ENCODE measurements at places on chromosomes 11 and 22.

DNA sequence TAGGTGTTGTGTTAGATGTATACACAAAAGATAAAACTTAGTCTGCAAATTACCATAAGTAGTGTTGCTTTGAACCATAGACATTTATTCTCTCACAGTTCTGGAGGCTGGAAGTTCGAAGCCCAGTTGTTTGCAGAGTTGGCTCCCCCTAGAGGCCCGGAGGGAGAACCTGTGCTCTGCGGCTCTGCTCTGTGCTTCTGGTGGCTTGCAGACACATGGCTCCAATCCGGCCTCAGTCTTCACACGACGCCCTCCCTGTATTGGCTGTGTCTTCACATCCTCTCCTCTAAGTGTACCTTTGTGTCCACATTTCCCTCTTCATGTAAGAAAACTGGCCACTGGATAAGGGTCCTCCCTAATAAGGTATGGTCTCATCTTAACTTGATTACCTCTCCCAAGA, 128.4 kb downstream of the OPCML start:
- no peak for DNase-seq

GRCh38 chr11:110921742-110922521, 209.7 kb upstream of the ARHGAP20 start:
- peak; percentile 51 for DNase-seq

- no peak for DNase-seq
Observed at GRCh38 chr22:24593836-24594568, 1.1 kb upstream of the LRRC75B start.

DNA sequence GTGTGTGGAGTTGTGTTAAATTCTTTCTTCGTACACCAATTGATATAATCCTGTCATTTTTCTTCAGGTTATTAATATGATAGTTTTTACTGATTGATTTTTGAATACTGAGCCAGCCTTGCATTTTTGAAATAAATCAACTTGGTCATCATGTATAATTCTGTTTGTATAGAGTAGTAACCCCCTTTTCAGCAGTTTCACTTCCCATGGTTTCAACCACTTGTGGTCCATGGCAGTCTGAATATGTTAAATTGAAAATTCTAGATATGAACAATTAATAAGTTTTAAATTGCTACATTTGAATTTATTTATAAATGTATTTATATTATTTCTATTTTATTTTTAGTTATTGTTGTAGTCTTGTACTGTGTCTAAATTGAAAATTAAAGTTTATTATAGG, 32.6 kb downstream of the MS4A6A start:
- no peak for DNase-seq

- DNase-seq: no peak
Observed at GRCh38 chr11:43021466-43021865, 290.3 kb upstream of the API5 start.

GRCh38 chr11:79243422-79244210, 197.2 kb downstream of the TENM4 start:
- DNase-seq: no peak

GRCh38 chr11:61667684-61668305, 12.4 kb upstream of the DAGLA start:
- DNase-seq: no peak

GRCh38 chr11:16049611-16050010, 306.7 kb downstream of the SOX6 start:
- DNase-seq: no peak

DNA sequence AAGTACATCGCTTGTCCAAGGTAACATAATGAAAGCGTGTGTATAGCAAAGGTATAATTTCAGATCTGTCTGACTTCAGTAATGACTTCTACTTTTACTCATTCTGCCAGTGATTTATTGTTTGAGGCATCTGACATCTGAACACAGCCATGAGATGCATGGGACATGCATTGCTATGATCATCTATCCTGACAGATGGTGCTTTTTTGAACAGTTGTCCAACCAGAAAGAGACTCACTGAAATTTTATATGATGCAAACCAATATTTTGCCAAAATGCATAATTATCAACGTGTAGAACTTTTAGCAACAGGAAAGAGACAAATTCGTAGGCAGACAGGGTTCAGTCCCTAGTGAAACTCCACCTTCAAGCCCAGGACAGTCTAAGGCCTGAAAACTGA, 19.6 kb downstream of the OR5M3 start:
- no peak for DNase-seq

GRCh38 chr22:36811094-36811800, 5.6 kb downstream of the PVALB start:
- no peak for DNase-seq

DNA sequence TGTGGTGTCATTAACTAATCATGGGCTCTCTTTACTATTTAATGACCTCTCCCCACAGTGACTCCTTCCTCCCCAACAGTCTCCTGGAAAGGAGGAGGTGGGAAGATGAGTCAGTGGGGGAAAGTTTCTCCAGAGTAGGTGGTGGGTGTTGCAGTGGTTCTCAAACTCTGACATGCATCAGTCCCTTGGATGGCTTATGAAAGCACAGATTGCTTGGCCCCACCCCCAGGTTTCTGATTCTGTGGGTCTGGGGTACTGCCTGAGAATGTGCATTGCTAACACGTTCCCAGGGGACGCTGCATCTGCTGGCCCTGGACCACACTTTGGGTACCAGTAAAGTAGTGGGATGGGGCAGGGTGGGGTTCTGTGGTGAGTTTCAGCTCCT, 9.8 kb downstream of the CD82 start:
- DNase-seq: no peak

GRCh38 chr11:33387996-33388395, 130.8 kb downstream of the HIPK3 start:
- no peak for DNase-seq

- DNase-seq: no peak
Observed at GRCh38 chr22:50139843-50140415, 30.6 kb upstream of the PANX2 start.

DNA sequence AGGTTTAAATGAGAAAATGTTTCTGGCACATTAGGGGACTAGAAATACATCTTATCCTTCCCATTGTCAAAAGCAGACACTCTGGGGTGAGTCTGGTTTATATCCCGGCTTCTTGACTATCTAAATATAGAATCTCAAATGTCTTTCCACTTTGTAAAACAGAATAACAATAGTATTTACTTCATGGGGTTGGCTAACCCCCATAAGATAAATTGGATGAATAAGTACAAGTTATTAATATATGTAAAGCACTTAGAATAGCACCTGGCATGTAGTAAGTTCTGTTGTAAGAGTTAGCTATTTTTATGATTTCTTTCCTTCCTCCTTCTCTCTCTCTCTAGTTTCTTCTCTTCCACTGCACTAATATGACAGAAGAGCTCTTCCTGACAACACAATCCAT, 499.1 kb downstream of the INSC start:
- no peak for DNase-seq

DNA sequence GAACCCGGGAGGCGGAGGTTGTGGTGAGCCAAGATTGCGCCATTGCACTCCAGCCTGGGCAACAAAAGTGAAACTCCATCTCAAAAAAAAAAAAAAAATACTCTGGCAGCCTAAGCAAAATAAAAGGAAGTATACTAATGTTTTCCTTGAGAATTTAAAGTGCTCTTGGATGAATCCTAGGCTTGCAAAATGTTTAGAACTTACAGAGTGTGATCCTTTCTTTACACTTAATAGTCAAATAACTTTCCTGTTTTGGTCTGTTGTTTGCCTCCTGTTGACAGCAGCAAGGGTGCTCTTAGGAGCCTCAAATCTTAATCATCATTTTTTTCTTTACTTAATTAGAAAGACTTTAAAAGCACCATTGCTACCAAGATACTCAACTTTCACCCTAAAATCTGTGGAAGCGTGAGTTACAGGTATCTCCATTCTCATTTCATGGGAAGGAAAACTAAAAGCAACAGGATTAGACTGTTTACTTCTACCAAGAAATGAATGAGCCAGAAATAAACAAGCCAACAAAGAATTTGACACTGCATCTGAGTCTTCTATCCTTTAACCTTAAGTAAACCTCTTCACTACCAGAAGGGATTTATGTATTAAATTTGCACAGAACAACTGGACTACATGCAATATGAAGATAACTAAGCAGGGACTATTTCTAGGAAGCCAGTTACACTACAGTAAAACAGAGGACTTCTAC, 38.7 kb upstream of the CRTAM start:
- DNase-seq: no peak

DNA sequence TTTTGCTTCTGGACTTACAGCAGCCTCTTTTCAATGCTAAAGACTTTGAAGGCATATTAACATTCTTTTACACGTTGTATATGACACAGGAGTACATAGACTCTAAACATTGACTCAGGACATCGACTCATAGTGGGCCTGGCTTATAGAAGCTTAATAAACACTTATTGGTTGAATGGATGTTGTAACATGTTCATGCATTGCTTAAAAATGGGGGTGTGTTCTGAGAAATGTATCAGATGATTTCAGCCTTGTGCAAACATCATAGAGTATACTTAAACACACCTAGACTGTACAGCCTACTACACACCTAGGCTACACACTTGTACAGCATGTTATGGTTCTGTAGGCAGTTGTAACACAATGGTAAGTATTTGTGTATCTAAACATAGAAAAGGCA, 17.9 kb downstream of the TTC17 start:
- DNase-seq: peak; percentile 43

DNA sequence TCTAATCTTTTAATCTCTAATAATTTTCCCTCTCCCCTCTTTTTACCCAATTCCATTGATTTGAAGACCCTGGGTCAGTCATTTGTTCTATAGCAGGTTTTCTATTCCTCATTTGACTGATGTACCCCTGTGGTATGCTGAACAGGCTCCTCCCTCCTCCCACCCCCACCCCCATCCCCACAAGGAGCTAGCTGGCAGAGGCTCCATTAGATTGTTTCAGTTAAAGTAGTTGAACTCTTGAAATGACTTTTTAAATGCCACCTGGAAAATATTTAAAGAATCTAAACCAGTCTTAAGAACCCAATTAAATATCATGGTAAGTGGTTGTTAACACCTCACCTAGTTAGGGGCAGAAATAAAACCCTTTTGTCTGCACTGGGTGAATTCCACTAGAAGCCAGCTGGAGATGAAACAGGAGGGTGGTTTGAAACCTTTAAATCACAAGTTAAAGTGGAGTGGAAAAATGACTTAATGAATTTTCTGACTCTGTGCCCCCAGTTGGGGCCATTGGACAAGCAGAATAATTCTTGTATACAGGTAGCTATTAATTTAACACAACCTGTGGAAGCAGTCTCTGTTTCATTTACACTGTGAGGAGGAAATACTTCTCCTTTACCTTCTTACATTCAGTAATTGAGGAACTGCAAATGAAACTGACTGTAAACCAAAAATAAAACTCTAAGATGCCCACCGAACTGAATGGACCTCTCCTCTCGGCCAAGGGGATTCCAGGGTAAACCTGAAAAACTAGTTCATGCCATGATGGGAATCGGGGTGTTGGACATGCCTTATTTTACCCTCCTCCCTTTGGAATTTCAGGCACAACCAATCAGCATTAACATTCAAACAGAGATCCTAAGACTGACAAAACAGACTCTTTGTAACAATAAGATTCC, 30.7 kb downstream of the PRR5L start:
- DNase-seq: no peak

DNA sequence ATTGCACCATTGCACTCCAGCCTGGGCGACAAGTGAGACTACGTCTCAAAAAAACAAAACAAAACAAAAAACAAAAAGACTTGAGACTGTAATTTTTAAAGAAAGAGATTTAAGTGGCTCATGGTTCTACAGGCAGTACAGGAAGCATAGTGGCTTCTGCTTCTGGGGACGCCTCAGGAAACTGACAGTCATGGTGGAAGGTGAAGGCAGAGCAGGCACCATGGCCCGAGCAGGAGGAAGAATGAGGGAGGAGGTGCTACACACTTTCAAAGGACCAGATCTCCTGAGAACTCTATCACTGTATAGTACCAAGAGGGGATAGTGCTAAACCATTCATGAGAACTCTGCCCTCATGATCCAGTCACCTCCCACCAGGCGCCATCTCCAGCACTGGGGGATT, 52.0 kb downstream of the CBL start:
- no peak for DNase-seq

DNA sequence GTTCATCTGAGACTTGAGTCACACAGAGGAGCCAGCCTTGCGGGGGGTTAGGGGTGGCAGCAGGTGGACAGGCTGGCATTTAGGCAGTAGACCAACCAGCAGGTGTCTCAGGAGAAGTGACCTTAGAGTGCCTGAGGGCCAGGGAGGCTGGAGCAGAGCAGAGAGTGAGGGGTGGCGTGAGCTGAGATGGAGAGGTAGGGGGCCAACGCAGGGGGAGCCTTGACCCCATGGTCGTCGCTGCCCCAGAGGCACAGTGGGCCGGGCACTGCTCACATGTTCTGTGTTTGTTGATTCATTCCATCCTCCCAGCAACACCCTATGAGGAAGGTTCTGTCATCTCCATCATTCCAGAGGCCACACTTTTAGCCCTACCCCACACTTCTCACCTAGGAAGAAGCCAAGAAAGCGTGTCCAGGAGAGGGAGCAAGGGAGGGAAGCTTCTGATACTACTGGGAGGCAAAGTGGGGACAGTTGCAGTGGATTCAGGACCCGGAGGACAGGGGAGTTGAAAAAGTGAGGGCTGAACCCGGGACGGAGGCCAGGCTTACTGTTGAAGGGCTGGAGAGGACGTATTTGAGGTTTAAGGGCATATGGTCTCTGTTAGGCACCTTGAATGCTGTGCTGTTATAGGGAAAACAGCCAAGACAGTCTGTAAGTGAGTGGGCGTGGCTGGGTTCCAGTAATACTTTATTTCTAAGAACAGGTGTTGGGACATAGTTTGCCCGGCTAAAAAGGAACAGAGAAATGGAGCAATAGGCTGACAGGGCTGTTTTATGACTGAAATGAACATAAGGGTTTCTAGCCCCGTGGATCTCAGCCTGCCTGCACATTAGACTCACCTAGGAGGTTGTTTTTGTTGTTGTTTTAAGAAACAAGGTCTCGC, 7.3 kb downstream of the SART1 start:
- no peak for DNase-seq

DNA sequence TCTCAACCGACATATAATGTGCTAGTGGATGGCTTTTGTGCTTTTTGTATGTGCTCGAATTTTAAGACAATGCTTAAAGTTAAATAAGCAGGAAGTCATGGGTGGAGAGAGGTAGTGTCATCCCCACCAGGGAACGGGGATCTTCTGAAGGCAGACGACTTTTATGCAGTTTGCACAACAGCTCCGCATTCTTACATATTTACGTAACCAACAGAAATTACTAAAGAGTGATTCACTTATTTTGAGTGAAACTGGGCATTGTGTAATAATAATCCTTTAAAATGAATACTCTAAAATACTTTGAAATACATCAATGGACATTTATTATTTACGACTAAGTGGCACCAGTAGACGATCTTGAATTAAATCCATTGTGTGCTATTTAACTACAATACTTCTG, 305.1 kb downstream of the CNTN5 start:
- peak; percentile 50 for DNase-seq

DNA sequence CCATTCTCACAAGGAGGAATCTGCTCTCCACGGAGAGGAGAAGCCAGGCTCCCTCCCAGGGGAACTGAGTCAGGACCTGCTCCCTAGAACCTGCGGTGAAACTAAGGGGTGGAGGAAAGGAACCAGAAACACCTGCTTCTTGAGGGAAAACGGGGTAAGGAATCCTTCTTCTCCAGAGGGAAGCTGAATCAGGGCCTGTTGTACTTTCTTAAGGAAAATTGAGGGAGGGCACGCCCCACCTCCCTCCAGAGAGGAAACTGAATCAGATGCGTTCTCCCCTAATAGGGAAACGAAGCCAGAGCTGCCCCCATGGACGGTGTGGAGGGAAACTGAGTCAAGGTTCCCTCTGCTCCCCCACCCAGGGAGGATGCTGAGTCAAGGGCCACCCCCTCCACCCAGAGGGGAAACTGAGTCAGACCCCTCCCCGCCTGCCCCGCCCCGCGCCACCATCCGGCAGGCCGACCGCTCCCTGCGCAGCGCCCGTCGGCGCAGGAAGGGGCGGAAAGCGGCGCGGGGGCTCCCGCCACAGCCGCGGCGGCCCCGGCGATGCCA, 393 bp downstream of the RELA start:
- no peak for DNase-seq

- DNase-seq: no peak
Observed at GRCh38 chr11:21514316-21514715, 678.6 kb upstream of the ANO5 start.
